T-helper 17 cell (primary cell): ENCODE measurements at places on chromosomes 13 and 19. TPM values are rescaled to one million over a fixed set of nuclear protein-coding genes. Genes with fewer than 3 reads are reported as not detected.

The PABPC3 gene
- 0.31 TPM for total RNA-seq

The PAF1 gene
- 113 TPM for total RNA-seq

The NAA16 gene
- total RNA-seq, result 38.3 TPM

The BCL2L12 gene
- total RNA-seq, result 15.6 TPM

The ACER1 gene
- 1.5 TPM for total RNA-seq

The CGB3 gene
- not detected for total RNA-seq

The UBE2L5 gene
- total RNA-seq, result not detected

The CCDC169 gene
- not detected for total RNA-seq

The KCNRG gene
- 0.60 TPM for total RNA-seq

The PSENEN gene
- 21.2 TPM for total RNA-seq

The AP1M2 gene
- total RNA-seq, result 2.0 TPM
